Stimulated activated CD8-positive, alpha-beta memory T cell treated with anti-CD3 and anti-CD28 coated beads, Interleukin-4, amount 100 ng/mL, for 4 hours (primary cell): ENCODE measurements at places on chromosomes 13 and 19.

DNA sequence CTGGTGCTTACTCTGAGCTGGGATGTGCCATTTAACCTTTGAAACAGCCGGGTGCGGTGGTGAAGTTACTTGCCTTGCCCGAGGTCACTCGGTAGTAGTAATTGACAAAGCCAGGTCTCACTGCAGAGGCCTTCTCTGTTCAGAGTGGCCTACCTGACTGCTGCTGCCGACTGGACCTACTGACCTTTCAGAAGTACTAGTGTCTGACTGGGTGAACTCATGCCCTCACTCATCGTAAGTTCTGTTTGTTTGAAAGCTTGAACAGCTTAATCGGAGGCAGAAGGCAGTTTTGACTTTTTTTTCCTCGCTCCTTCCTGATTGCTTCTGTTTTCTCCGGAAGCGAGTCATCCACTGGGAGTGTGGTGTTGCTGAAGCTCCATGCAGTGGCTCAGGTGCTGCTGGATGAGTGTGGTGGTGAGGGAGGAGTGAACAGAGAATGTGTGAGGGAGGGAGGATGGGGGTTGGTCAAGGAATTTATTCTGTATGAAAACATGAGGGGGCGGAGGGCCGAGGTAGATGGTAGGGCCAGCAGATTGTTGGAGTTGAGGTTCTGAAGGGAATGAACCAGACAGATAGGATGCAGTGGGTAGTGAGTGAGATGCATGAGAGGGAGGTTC lies 2.7 kb downstream of the SPINT2 start:
- no peak for DNase-seq

GRCh38 chr19:1606138-1606651 lies 933 bp upstream of the UQCR11 start:
- DNase-seq: no peak

DNA sequence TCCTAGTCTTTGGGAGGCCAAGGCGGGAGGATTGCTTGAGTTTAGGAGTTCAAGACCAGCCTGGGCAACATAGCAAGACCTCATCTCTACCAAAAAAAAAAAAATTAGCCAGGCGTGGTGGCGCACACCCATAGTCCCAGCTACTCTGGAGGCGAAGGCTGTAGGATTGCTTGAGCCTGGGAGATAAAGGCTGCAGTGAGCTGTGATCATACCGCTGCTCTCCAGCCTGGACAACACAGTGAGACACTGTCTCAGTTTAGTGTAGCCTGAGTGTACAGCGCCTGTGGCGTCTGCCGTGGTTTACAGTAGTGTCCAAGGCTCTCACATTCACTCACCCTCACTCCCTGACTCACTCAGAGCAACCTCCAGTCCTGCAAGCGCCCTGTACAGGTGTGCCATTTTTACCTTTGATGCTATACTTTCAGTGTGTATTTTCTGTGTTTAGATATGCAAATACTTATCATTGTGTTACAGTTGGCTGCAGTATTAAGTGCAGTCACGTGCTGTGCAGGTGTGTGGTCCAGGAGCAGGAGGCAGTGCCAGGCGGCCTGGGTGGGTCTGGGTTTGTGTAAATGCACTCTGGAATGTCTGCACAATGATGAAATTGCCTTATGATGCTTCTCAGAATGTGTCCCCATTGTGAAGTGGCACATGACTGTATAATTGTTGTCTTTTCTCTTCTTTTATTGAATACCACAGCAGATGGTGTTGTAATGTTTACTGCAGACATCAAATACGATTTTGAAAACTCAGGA lies 36.1 kb upstream of the DCUN1D2 start:
- no peak for DNase-seq

- DNase-seq: no peak
Observed at GRCh38 chr13:21885714-21886224, 214.9 kb downstream of the FGF9 start.

DNA sequence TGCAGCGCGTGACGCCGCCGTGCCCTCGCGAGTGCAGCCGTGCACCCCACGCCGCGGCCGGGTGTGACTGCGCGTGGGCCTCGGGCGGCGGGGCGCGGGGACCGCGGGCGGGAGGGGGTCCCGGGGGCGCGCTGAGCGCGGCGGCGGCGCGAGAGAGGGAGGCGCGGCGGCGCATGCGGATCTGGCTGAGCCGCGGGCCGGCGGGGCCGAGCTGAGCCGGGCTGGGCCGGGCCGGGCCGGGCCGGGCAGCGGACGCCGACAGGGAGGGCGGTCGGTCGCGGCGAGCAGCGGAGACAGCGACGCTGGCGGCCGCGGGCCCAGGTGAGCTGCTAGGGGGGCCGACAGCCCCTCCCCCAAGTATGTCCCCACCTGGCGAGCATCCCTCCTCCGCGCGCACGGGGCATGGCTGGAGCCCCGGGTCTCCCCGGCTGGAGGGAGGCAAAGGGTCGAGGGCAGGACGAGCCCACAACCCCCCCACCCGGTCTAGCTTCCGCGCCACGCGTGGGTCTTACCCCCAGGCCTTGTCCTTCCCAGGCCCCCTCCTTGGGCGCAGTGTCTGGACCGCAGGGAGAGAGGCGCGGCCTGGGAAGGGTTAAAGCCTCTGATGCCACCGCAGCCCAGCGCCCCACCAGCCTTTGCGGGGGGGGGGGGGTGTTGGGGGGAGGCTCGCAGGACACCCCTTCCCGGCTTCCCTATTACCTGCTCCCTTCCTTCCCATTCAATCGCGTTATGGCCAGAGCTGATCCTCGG lies at the start of gene SPTBN4:
Gene SPTBN4, plus strand, starts transcription at position 17 of the 750 bp plus-strand sequence. CDS start 5,621 bp downstream, outside the sequence.
- no peak for DNase-seq

GRCh38 chr13:46097015-46097414 lies 7.8 kb downstream of the CPB2 start:
- no peak for DNase-seq

GRCh38 chr19:6023085-6023682 lies 45.2 kb upstream of the RANBP3 start:
- no peak for DNase-seq

- DNase-seq: peak; percentile 47
Observed at GRCh38 chr19:3176715-3177501, 1.7 kb upstream of the S1PR4 start.
